HT1080 (cell line): ENCODE measurements at places on chromosomes 6 and 20. TPM values are rescaled to one million over a fixed set of nuclear protein-coding genes. Genes with fewer than 3 reads are reported as not detected.
A peak's percentile ranks its signal among the peaks of the same experiment; 100 is the strongest.

DNA sequence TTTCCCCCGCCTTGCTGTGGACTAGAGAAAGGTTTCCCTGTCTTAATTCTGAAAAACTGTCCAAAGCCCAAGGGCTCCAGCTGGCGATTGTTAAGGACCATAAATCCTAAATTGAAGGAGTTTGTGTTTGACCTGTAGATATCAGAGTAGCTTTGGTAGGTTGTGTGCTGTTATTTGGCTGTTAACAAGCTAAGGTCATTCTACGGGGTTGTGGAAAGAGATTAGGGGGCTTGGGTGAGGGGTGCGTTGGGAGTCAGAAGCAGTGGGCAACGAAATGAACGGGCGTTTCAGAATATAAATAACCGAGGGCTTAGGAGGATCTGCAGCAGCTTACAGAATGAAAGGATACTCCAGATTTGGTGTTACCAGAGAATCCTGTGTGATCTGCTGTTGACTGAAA is 32.6 kb upstream of the BTN3A2 start:
- DNase-seq: no peak

GRCh38 chr6:4582506-4583417 is 193.4 kb upstream of the CDYL start:
- DNase-seq: no peak

Gene TXLNB
- 0.07 and 0.40 TPM in 2 replicates for total RNA-seq

DNA sequence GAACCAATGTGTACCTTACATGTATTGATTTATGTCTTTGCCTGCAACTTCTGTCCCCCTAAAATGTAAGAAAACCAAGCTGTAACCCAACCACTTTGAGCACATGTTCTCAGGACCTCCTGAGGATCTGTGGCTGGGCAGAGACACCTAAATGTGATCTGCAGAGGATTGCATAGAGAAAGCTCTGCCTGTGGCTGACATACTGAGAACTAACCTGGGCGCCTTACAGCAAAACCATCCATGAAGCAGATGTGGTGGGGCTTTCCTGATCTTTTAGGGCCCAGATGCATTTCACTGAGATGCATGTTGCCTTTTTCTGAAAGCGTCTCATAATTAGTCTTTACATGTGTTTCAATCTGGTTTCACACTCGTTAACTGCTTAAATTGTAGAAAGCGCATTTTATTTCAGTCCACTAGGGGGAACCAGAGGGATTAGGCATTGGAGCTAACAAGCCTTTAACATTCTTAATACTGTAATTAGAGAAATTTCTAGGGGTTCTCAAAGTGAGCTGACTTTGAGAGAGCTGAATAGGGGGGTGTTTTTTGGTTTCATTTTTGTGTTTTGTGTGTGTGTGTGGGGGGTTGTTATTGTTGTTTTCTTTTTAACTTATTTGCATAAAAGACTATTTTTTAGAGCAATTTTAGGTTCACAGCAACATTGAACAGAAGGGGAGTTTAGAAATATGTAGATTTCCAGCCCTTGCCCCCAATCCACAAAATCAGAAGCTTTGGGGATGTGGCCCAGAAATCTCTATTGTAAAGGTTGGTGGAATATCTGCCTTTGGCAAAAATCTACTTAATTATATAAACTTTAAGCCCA is 50.9 kb upstream of the FAM184A start:
- DNase-seq: peak; percentile 46

GRCh38 chr6:135230711-135231468 is 49.8 kb downstream of the MYB start:
- no peak for DNase-seq

DNA sequence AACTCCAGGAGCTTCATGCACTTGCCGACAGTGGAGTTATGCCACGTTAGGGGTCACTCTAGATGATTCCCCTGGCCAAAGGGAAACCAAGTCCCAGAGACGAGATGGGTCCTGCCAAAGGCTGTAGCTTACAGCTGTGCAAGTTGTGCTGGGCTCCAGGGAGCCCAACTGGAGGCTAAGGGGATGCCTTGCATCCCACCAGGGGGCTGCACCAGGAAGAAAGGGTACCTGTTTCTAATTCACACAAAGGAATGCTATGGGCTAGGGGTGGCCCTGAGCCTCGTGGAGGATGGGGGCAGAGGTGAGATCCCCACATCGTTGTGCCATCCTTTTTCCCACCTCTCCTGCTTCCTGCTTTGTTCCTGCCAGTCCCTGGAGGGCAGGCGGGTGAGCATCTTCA is 23.7 kb upstream of the SCRT2 start:
- no peak for DNase-seq

- no peak for DNase-seq
Measured at GRCh38 chr6:21383450-21384085, 210.0 kb upstream of the SOX4 start.

Gene EFCAB8
- not detected in 2 replicates for total RNA-seq

Gene SPINT4
- total RNA-seq: not detected in 2 replicates

- no peak for DNase-seq
Measured at GRCh38 chr6:142075516-142076101, 57.1 kb upstream of the GJE1 start.

DNA sequence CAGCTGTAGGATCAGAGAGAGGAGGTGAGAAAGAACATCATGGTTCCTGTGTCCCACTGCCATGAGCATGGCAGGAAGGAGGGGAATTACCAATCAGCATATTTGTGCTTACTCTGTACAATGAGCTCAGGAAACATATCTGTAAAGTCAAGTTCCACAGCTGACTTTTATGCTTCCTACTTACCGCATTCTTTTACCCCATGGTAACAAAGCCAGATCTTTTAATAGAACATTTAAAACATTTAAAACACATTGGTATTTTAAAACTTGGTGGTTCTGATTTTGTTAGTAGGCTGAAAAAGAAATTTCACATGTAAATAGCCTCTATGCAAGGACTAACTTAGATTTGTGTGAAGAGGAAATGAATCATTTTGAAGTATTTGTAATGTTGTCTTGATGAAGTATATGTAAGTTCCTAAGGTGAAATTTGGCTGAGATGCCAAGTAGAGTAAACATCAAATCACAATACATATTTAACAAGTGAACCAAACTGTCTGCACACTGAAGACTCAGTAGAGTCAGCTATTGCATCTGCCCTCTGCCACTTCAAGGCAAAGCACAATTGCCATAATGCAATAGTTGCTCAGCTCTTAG is 114.7 kb downstream of the GJA10 start:
- DNase-seq: peak; percentile 62

DNA sequence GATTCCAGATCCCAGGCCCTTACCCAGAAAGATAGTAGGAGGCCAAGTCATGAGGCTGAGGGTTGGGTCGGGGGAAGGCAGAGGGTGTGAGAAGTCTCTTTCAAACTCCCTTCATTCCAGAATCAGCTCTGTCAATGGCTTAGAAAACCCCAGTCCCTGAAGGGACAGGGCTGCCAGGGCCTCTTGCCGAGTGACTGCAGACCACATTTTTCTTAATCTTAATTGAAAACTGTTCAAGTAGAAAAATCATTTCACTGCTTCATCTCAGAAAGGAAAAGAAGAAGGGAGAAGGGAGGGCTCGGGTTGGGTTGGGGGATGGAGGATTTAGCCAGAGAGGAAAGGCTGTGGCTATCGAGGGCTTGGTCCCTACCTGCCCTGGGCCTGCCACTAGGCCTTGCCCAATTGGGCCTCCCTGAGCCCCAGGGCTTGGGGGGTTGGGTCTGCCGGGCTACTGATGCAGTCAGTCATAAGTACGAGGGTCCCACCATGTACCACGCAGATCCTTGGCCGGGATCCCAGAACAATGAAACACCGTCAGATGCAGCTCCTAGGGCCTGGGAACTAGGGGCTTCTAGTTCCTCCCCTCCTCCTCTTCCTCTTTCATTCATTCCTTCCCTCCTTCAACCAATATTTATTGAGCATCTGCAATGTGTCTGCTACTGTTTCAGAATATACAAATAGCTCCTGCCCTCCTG is 44.0 kb upstream of the CTNNBL1 start:
- DNase-seq: no peak
